ENCODE measurements at places on chromosomes 12 and 14. TPM values are rescaled to one million over a fixed set of nuclear protein-coding genes. Genes with fewer than 3 reads are reported as not detected.

- no peak overlapping the region for H3K27ac ChIP-seq
- no peak overlapping the region for H3K4me3 ChIP-seq
- H3K36me3 ChIP-seq = no peaks in the 10 kb centered on the region
- DNase-seq = no peak
- H3K27me3 ChIP-seq = no peaks in the 10 kb centered on the region
Measured at GRCh38 chr12:78672033-78672432, 192.5 kb upstream of the SYT1 start.

The SLCO1B1 gene
- total RNA-seq = 0.06 TPM

The GNB3 gene
- 5.1 TPM for total RNA-seq

The HSPA2 gene
- 50.0 TPM for total RNA-seq

The CHD8 gene
- 85.6 TPM for total RNA-seq
